ENCODE measurements at places on chromosomes 1 and 21.

GRCh38 chr1:161885759-161886158, 119.6 kb downstream of the ATF6 start:
- DNase-seq, result no peak

DNA sequence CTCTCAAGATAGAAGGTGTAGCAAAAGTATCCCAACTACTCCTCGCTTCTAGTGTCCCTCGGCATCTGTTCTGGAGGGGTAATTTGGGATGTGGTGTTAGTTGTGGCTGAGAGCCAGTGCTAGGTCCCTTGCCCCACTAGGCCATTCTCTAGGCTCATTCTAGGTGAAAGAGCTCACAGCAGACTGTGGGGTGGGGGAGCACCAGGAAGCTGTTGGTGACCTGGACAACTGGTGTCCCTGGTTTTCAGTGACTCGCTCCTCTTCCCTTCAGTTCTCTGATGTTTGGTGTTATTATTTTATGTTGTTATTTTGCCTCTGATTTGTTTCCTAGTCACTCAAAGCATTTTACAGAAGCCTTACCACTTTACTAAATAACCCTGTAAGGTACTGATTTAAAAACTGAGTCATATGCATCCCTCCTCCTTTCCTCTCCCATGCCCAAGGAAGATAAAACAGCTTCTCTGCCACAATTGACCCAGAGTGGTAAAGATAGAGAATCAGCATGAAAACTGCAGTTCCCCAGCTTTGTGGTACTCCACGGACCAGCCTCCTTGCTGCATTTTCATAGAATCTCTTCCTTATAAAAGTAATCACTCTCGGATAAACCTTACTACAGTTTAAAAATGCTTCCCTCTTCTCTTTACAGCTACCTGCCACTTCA, 14.1 kb downstream of the DYRK3 start:
- DNase-seq, result no peak

GRCh38 chr1:243264717-243265116, 8.9 kb downstream of the SDCCAG8 start:
- no peak for DNase-seq

GRCh38 chr1:35603468-35603867, 30.4 kb downstream of the TFAP2E start:
- DNase-seq, result no peak

DNA sequence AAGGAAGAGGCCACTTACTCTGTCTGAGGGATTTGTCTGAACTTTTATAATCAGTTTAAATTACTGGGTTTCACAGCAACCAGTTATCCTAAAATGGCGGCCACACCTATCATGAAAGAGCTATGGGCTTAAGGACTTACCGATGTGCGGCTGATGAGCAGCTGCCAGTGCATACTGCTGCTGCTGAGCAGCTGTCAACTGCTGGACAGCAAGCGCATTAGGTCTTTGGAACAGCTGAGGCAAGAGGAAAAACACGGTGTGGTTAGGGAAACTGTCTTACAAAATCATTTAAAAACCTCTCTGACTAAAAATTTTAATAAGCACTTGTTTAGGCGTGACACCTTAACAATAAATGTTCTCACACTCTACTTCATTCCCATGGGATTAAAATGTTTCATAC, 72.6 kb upstream of the SDC3 start:
- DNase-seq, result no peak

DNA sequence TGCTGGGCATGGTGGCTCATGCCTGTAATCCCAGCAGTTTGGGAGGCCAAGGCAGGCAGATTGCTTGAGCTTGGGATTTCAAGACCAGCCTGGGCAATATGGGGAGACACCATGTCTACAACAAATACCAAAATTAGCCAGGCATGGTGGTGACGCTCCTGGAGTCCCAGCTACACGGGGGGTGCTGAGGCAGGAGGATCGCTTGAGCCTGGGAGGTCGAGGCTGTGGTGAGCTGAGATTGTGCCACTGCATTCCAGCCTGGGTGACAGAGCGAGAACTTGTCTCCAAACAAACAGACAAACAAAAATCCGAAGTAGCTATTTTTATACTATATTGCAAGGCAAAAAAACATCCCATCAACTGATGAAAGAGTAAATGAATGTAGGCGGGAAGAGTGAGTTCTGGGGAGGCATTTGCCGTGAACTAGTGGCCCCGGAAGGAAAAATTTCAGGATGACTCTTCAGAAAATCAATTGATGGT, 40.6 kb downstream of the NCMAP start:
- no peak for DNase-seq

DNA sequence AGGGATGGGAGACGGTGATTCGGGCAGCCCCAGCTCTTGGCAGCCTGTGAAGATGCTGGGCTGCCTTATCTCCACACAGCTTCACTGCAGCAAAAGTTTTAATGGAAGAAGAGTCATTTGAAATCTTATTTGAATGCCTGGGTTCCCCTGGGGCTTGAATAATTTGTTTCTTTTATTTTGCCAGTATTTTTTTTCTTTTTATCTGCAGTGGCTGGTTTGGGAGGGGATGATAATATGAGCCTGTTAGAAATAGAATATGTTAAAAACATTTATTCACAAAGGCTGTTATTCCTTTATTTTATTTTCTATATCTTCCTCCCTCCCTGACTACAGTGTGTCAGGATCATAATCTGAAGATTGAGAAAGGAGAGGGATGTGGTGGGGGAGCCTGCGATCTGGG, 103.4 kb downstream of the ARHGEF10L start:
- DNase-seq, result no peak

- DNase-seq, result no peak
Measured at GRCh38 chr1:214102907-214103306, 115.1 kb downstream of the PROX1 start.

DNA sequence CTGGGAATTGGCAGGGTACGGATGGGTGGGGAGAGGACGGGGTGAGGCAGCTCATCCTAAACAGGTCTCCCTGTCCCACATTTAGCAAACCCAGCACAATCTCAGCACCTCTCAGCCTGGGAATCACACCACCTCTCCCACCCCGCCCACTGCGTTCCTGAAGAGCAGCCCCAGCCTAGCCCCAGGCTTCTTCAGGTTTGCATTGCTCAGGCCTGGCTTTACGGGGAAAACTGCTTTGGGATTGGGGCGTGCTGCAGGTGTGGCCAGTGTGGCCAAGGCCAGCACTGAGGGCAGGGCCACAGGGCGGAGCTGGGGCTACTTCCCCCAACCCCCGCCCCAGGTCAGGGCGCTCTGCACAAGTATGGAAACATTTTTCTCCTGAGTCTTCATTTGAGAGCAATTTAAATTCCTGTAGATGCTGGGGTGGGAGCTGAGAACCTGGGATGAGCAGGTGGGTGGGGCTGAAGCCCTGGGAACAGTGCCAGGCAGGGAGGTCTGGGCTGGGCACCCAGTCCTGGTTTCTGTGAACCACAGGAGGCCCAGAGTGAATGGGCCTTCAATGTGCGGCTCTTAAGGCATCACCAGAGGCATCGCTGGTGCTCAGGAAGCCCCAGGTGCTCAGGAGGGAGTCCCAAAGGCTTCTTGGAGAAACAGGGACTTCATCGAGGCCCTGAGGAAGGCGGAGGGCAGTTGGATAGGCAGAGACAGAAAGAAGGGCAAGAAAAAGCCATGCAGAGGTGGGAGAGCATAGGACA, 24.1 kb downstream of the TNNT2 start:
- DNase-seq, result no peak

DNA sequence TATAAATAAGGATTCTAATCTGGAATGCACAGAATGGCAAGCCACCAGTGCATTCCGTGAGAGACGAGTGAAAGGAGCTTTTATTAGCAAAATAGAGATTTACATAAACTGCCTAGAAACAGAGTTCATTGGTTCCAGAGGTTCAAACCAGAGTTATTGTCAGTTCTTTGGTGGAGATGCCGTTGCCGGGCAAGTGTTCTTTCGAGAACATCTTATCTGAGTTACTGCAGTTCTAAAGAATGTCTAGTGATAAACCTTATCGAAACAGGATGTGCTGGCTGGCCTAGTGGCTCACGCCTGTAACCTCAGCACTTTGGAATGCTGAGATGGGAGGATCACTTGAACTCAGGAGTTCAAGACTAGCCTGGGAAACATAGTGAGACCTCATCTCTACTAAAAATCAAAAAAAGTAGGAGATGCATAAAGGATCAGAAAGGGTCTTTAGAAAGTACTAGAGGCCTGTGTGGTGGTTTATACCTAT, 19.9 kb upstream of the EVI5 start:
- no peak for DNase-seq

- DNase-seq, result no peak
Measured at GRCh38 chr1:26403656-26404055, 7.0 kb upstream of the LIN28A start.

GRCh38 chr21:28227881-28228635, 764.6 kb downstream of the LTN1 start:
- no peak for DNase-seq

DNA sequence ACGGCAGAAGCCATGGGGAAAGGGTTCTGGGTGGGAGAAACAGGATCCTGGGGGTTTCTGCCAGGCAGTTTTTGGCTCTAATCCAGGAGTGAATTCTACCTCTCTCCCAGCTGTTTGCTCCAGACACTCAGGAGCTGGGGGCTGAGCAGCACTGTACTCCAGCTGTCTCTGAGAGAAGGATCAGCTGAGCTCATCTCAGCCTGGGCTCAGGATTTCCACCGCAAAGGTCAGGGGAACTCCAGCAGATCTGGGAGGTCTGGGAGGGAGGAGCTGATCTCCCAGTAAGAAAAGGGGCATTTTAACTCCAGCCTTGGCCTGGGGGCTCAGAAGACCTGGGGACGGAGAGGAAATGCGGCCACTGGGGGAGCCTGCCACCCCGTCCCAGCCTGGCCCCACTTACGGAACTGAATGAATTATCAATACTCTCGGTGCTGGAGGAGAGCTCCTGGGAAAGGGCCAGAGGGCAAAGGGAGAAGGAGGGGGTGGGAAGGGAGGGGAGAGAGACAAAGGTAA, 17.3 kb downstream of the PI4KB start:
- DNase-seq, result no peak

DNA sequence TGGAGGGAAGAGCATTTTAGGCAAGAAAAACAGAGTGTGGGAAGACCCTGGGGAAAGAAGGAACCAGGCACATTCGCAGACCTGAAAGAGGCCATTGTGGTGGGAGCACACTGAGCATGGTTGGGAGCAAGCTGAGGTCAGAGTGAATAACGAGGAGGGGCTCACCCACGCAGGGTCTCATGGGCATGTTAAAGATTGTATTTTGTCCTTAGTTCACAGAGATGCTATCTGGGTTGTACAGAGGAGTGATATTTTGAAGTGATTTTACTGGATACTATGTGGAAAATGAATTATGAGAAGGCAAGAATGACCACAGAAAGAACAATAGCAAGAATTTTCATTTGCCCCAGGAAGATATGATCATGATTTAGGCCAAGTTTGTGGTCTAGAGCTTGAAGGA, 578.3 kb upstream of the NR5A2 start:
- DNase-seq, result no peak

DNA sequence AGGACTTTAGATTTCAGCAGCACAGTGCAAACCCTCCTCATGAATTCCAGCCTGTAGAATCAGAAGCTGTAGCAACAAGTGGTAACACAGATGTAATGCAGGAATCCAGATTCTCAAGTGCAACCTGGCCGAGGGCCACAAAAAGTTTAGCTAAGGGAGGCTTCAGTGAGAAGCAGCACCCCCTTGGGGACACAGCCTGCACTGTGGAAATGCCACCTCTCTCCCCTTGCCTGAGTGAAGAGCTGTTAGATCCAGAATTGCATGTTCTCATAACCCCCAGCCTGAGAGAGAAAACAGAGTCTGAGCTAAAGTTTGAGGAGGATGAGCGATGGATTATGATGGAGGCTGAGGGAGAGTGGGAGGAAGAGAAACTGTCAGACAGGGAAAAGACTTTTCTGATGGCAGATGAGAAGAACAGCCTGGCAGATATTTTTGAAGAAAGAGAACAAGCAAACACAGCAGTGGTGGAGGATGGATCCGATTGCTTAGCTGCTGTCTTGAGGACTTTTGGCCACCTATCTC, 80.5 kb upstream of the BMP8A start:
- no peak for DNase-seq

Data from activated naive CD4-positive, alpha-beta T cell (primary cell).